A549 treated with DMSO at 1 μM for 4 hours (cell line): ENCODE measurements at places on chromosomes 12 and 14. TPM values are rescaled to one million over a fixed set of nuclear protein-coding genes. Genes with fewer than 3 reads are reported as not detected.

The KRT85 gene
- not detected in 5 replicates for total RNA-seq

The DIO3 gene
- total RNA-seq = 0.06 TPM in 2 of 5 replicates, not detected in the others

The KLRK1 gene
- total RNA-seq = not detected in 5 replicates

The WSB2 gene
- total RNA-seq = 70.1 to 76.2 TPM (median 74.9 TPM) in 5 replicates

The BATF gene
- total RNA-seq = not detected in 5 replicates

The KIF5A gene
- total RNA-seq = 0.18 to 0.30 TPM (median 0.21 TPM) in 5 replicates

The PRH2 gene
- total RNA-seq = 0.37 TPM in 1 of 5 replicates, not detected in the others

The REC8 gene
- total RNA-seq = 3.4 to 6.4 TPM (median 4.3 TPM) in 5 replicates

The LBHD2 gene
- total RNA-seq = 0.14 to 0.39 TPM (median 0.18 TPM) in 3 of 5 replicates, not detected in the others

The LRRC10 gene
- total RNA-seq = not detected in 5 replicates

The CPNE6 gene
- total RNA-seq = not detected in 5 replicates

The CLMN gene
- 4.3 to 6.2 TPM (median 5.8 TPM) in 5 replicates for total RNA-seq

The PTGER2 gene
- 1.2 to 2.1 TPM (median 1.7 TPM) in 5 replicates for total RNA-seq

The ANKRD33 gene
- total RNA-seq = 0.05 to 0.06 TPM in 2 of 5 replicates, not detected in the others

The MFAP5 gene
- total RNA-seq = 0.07 to 0.86 TPM (median 0.16 TPM) in 4 of 5 replicates, not detected in the other

The SIX4 gene
- 2.5 to 4.6 TPM (median 3.9 TPM) in 5 replicates for total RNA-seq

The TMTC1 gene
- total RNA-seq = 0.04 to 0.08 TPM (median 0.05 TPM) in 3 of 5 replicates, not detected in the others

The GLI1 gene
- total RNA-seq = 9.3 to 13.8 TPM (median 11.2 TPM) in 5 replicates

The ATF7IP gene
- total RNA-seq = 3.7 to 8.3 TPM (median 6.5 TPM) in 5 replicates

The PIWIL1 gene
- total RNA-seq = not detected in 5 replicates

The SLC7A7 gene
- total RNA-seq = 9.8 to 19.1 TPM (median 12.0 TPM) in 5 replicates

The MGAT4C gene
- 0.03 to 0.08 TPM (median 0.06 TPM) in 4 of 5 replicates, not detected in the other for total RNA-seq

The SIX6 gene
- total RNA-seq = not detected in 5 replicates

The RTL1 gene
- 0.33 to 0.38 TPM (median 0.35 TPM) in 5 replicates for total RNA-seq

The KRT7 gene
- 3,808 to 4,352 TPM (median 4,043 TPM) in 5 replicates for total RNA-seq

The OR4E2 gene
- total RNA-seq = not detected in 5 replicates

The TSPAN19 gene
- not detected in 5 replicates for total RNA-seq

The KRT74 gene
- not detected in 5 replicates for total RNA-seq
